Activated naive CD8-positive, alpha-beta T cell treated with anti-CD3 and anti-CD28 coated beads for 36 hours (primary cell): ENCODE measurements at places on chromosomes 1 and 21. TPM values are rescaled to one million over a fixed set of nuclear protein-coding genes. Genes with fewer than 3 reads are reported as not detected.

DNA sequence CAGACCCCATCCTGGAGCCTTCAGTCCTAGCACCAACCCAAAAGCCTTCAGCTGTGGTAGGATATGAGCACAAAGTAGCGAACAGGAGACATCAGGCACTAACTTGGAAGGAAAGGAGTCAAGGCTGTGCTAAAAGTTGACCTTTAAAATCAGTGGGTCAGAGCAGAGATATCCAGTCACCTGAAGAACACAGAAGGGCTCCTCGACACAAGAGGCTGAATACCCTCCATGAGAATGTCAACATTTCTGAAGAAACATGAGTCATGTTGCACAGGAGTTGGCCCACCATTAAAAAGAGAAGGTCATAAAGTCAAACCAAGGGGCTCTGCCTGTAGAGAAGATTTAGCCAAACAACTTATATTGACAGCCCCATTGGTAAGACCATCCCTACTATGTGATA, 172.5 kb downstream of the PLPP3 start:
- no peak for DNase-seq
- no peaks in the 10 kb centered on the region for H3K27me3 ChIP-seq
- H3K27ac ChIP-seq, result no peak overlapping the region
- H3K4me3 ChIP-seq, result no peak overlapping the region

CGN gene
- total RNA-seq, result 1.3 TPM

DNA sequence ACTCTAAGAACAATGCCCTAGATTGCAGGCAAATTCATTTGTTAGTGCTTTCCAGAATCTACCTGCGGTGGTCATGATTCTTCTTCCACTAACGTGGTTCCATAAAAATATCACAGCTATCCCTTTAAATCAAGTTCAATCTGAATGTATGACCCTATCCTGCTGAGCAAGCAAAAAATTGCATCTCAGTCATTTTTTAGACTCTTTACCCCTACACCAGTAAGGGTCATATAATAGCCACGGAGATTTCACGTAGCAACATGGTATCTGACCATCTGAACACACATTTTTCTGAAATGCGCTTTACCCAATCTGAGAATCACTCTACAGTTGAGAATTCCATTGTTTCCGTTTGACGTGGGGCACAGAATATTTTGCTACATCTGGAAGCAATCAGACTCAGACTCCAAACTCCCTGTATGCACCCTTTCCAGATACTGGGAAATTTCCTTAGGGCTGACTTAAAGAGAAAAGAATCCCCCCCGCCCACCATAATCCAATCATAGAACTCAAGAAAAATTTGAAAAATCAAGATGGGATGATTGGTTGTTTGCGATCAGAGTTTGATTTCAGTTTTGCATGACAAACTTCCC, 699.2 kb upstream of the ZP4 start:
- no peaks in the 10 kb centered on the region for H3K4me1 ChIP-seq
- no peaks in the 10 kb centered on the region for H3K27me3 ChIP-seq
- no peak overlapping the region for H3K4me3 ChIP-seq
- no peak overlapping the region for H3K27ac ChIP-seq

DNA sequence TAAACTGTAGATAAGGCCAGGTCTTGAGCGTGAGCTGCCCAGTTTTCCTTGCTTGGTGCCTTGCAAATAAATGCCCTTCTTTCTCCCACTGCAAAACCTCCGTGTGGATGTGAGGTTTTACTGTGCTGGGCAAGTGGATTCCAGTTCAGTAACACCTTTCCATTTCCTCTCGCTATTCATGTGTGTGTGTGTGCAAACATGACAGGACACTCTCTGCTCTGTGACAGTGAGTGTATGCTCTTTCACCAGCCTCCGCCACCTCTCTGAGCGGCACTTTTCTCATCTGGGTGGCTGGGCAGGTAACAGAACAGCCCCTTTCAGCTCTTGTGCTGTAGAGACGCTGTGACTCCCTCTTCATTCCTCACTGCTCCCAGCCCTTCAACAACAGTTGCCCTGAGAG, 23.9 kb downstream of the CNIH3 start:
- H3K4me1 ChIP-seq, result peaks cover 6% of the 10 kb centered on the region
- DNase-seq, result no peak
- H3K27me3 ChIP-seq, result peaks cover 6% of the 10 kb centered on the region
- H3K4me3 ChIP-seq, result no peak overlapping the region

DIO1 gene
- total RNA-seq, result not detected

GRCh38 chr21:33396951-33397350, 6.3 kb upstream of the IFNGR2 start:
- H3K36me3 ChIP-seq, result no peaks in the 10 kb centered on the region
- no peak overlapping the region for H3K27ac ChIP-seq
- H3K4me3 ChIP-seq, result no peak overlapping the region
- H3K27me3 ChIP-seq, result peaks cover 24% of the 10 kb centered on the region
- no peak for DNase-seq
- peaks cover 10% of the 10 kb centered on the region for H3K4me1 ChIP-seq

RNU1-3 gene
- total RNA-seq, result 874 TPM

FBLIM1 gene
- total RNA-seq, result not detected

DNA sequence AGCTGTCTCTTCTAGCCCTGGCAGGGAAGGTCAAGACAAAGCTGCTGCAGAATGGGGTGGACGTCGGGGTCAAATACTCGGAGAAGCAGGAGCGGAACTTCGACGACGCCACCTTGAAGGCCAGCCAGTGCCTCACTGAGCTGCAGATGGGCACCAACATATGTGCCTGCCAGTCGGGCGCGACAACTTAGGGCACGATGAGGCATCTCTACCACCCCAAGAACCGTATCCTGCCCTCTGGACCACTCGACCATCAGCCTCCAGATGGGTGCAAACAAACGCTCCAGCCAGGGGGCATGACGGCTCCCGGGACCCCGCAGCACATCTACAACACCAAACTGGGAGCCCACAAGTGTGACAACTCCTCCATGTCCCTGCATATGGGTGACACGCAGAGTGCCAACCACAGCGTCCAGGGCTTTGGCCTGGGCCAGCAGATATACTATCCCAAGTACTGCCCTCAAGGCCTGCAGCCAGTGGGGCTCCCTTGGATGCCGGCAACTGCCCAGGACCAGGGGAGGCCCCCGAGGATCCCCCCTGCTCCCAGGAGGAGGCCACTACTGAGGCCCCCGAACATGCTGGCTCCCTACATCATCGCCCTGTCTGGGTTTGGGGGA, 42.5 kb upstream of the POGK start:
- H3K4me3 ChIP-seq, result no peak overlapping the region
- no peak for DNase-seq
- no peaks in the 10 kb centered on the region for H3K36me3 ChIP-seq

- no peak overlapping the region for H3K4me3 ChIP-seq
- peaks cover 7% of the 10 kb centered on the region for H3K4me1 ChIP-seq
- DNase-seq, result no peak
- H3K36me3 ChIP-seq, result peaks cover 10% of the 10 kb centered on the region
Observed at GRCh38 chr1:246032031-246032551, 475.0 kb downstream of the SMYD3 start.

CFAP298 gene
- 47.2 TPM for total RNA-seq

GRCh38 chr1:203549309-203549708, 55.4 kb downstream of the OPTC start:
- H3K27ac ChIP-seq, result no peak overlapping the region
- H3K4me1 ChIP-seq, result peaks cover 6% of the 10 kb centered on the region
- H3K4me3 ChIP-seq, result no peak overlapping the region
- DNase-seq, result no peak
- H3K27me3 ChIP-seq, result no peaks in the 10 kb centered on the region

DNA sequence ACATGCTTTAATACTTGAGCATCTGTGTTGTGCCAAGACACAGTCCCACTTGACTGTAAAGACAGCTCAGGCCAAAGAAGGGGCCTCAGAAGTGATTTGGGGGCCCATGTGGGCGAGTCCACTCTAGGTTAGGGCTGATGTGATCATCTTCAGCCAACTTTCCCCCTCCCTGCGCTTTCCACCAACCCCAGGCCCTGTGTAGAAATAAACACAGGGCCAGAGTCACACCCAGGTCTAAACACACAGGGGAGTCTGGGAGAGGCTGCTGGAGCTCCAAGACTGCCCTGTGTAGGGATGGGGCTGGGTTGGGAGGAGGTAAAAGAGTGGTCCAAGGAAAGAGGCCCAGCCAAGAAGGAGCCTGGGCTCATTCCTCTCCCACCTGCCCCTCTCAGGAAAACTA, 2.5 kb upstream of the WNT2B start:
- H3K36me3 ChIP-seq, result no peaks in the 10 kb centered on the region
- peaks cover 9% of the 10 kb centered on the region for H3K4me1 ChIP-seq
- H3K27ac ChIP-seq, result no peak overlapping the region
- peaks cover 64% of the 10 kb centered on the region for H3K27me3 ChIP-seq
- DNase-seq, result no peak
- no peak overlapping the region for H3K4me3 ChIP-seq

DNA sequence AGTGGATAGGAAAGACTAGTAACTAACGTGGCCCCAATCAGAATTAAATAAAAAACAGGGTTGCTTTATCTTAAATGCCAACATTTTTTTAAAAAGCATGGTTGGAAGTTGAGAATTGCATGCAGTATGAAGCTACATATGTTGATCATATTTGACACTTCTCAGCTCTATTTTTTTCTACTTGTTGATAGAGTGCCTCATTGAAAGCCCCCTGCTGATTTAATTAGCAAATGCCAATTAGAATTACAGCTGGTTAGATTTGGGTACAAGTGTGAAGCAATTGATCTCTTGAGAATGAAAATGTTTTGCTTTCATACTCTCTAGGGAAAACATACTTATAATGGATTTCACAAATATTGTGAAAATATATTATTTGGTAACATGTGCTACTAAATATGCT, 40.5 kb downstream of the CHD1L start:
- H3K4me3 ChIP-seq, result no peak overlapping the region
- H3K36me3 ChIP-seq, result peaks cover 43% of the 10 kb centered on the region
- H3K27ac ChIP-seq, result no peak overlapping the region
- DNase-seq, result no peak

ZSWIM5 gene
- total RNA-seq, result 0.58 TPM

- no peak for DNase-seq
- H3K4me3 ChIP-seq, result no peak overlapping the region
- no peaks in the 10 kb centered on the region for H3K27me3 ChIP-seq
- no peaks in the 10 kb centered on the region for H3K36me3 ChIP-seq
Observed at GRCh38 chr21:42669041-42669440, 15.6 kb downstream of the PDE9A start.

DNA sequence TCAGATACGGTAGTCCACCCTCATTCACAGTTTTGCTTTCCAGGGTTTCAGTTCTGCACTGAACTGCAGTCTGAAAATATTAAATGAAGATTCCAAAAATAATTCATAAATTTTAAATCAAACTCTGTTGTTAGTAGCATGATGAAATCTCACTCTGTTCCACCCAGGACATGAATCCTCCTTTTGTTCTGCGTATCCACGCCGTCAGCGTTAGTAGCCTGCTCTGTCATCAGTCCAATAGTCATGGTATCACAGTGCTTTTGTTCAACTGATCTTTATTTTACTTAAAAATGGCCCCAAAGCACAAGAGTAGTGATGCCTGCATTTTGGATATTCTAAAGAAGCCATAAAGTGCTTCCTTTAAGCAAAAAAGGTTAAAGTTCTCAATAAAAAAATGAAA, 23.9 kb downstream of the CHD1L start:
- DNase-seq, result no peak
- H3K36me3 ChIP-seq, result peaks cover 43% of the 10 kb centered on the region
- H3K4me3 ChIP-seq, result no peak overlapping the region
- H3K27me3 ChIP-seq, result no peaks in the 10 kb centered on the region
- H3K27ac ChIP-seq, result no peak overlapping the region
